ENCODE measurements at places on chromosomes 2 and 18.

- no peak for DNase-seq
These were observed 54.0 kb downstream of the GATA6 start for GRCh38 chr18:22223254-22223964.

DNA sequence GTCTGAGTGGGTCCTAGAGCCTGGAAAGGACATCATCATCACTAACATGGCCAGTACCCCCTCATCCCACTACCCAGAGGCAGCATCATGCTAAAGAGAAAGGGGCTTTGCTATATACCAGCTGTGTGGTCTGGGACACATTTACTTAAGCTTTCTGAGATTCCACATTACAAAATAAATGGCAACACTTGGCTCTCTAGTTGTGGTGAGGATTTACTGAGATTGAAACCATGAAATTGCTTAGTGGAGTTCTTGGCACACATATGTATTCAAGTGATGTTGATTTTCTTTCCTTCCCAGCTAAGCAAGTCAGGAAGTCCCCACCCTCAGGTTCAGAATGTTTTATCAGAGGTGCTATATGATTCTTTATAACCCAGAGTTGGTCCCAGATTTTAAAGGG is 362.0 kb downstream of the CLIP4 start:
- no peak for DNase-seq

GRCh38 chr2:241635756-241636155 is 1.2 kb downstream of the THAP4 start:
- no peak for DNase-seq

GRCh38 chr2:217116610-217117009 is 256.7 kb upstream of the TNP1 start:
- DNase-seq, result no peak

DNA sequence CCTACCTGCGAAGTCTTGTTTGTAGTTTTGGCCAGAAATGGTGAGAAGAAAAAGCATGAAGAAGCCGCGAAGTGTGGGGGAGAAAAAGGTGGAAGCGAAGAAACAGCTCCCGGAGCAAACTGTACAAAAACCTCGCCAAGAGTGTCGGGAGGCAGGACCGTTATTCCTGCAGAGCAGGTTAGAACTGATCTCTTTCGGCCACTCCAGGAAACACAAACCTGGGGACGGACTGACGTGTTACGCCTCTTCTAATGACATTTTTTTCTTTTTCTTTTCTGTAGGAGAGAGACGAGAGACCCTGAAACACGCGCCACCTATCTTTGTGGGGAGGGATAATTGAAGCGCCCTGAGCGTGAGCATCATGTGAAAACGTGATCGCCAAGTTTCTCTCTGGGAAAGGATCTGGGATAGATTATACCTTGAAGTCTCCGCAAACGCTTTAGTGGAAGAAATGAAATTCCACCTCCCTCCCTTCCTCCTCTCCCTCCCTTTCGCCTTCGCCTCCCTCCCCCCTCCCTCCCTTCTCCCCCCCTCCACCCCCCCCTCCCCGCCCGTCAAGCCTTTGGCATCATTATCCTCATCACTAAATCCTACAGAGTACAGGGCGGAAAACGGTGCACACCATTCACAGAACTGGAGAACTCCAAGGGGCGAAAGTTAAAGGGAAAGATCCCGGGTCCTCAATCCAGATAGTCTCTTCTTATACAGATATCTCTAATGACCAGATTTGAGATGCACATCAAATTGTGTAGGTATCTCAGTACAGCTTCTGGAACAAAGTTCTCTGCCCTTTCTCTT is at the start of gene ZEB2:
TSS of gene ZEB2 (minus strand) at position 186 of the 798 bp plus-strand sequence. CDS start 2,769 bp downstream, outside the sequence.
- no peak for DNase-seq

GRCh38 chr18:10047237-10047636 is 133.4 kb downstream of the VAPA start:
- DNase-seq, result no peak

DNA sequence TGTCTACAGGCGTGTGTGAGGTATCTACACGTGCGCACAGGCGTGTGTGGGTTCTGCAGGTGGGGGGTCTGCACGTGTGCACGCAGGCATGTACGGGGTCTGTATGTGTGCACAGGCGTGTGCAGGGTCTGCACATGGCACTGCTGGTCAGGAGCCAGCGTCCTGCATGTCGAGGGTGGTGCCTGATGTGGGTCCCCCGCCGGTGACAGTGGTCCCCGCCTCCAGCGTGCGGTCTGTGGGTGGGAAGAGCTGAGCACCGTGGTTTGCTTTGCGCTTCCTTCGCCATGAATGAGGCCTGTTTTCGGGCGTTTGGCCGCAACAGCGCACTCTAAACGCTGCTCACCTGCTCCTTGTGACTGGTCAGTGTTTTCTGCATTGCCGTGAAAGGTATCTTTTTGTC is 57.2 kb downstream of the CTDP1 start:
- DNase-seq, result no peak

DNA sequence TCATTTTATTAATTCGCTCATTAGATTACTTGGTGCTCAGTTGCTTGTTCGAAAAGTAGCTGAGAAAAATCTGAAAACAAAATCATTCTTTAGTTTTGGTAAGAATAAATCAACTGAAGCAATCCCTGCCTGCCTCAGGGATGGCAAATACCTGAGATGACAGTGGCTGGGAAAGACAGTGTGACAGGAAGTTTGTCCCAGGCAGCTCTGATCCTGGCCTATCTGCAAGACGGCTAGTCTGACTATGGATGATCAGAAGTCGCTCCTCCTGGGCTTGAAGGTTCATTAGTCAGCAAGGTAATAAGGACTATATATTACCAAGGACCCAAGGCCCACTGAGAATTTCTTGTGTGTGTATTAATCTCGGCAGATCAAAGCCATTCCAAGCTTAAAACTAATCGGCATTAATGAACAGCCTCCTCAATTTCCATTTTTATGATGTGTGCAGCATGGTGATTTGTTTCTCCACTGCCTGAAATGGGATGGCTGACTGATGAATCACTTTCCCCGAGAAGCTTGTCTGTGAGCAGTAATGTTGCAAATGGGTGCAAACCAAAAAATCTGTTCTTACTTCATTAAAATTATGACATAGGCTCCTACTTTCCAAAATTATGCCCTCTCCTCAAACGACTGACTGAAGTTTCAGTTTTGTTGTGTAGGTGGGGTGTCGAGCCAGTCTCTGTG is 199.9 kb downstream of the ACTR3 start:
- no peak for DNase-seq

DNA sequence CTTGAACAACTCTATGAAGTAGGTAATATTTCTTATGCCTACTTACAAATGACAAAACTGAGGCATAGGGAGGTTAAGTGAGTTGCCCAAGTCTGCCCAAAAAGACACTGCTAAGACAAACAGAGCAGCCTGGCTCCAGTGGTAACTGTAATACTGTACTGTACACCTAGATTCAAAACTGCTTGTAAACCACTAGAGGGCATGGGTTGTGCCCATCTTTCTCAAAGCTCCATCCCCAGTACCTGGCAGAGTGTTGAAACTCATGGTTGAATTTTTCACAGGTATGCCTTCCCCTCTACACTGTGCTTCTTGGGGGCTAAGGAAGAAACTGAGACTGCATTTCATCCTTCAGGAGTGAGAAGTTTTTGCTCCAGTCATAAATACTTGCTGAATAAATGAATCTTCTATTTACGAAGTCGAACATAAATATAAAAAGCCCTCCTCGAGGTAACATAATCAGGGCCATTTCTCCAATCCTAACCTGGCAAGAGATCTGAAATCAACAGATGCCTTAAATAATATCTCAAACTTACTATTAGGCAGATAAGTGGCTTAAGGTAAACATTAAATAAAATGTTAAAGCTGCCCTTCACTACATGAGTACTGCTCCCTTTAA is 2.0 kb downstream of the PPP4R1 start:
- DNase-seq, result no peak

DNA sequence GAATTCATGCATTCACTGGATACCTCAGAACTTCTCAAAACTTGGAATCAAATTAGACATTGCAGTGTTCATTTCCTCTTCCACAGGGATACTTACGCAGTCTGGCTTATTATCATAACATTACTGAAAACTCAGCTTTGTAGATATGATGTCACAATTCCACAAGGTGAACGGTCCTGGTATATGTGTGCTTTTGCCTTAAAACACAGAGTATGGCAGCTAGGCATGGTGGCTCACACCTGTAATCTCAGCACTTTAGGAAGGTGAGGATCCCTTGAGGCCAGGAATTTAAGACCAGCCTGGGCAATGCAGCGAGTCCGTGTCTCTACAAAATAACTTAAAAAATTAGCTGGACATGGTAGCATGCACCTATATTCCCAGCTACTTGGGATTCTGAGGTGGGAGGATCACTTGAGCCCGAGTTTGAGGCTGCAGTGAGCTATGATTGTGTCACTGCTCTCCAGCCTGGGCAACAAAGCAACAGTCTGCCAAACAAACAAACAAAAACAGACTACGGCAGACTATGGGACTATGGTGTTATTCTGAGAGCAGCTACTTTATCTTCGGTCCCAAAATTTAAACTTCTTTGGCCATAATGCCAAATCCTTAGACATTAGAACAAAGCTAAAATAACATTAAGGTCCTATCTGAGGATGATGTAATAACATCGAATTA is 1191.9 kb upstream of the SLC39A10 start:
- no peak for DNase-seq

DNA sequence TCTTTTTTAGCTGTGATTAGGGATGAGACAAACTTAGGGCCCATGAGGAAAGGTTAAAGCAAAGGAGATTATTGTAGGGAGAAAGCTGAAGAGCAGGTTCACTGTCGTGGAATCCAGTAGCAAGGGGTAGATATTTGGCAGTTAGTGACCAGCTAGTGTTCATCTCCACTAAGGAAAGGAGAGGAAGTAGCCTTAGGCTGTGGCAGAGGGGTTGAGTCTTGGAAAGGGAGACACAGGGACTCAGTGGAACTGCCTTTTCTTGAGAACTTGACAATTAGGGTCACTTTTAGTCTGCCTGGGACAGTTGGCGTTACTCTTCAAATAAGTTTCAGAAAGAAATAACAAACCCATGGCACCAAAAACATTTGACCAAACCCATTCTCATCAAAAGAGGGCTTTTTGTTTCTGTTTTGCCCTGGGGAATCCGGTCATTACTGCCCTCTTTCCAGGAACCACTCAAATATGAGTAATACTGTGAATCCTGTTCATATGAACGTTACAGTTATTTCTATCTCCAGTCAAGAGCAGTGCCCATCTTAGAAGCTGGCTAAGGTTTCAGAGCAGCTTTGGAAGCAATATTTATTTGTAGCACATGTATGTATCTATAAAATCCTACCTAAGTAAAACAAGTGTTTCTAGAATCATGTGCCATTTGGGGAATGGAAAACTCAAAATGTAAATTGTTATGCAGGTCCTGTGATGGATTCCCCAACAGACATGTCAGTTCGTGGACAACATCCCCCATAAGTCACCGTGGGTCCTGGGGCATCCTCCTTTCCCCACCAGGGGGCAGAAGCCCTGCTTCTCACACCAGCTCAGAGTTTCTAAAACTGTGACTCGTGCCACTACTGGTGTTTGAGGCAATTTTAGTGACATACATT is 77.3 kb upstream of the PHLPP1 start:
- DNase-seq, result no peak

GRCh38 chr2:201472411-201472810 is 20.9 kb downstream of the STRADB start:
- no peak for DNase-seq

- no peak for DNase-seq
These were observed 65.3 kb upstream of the GLI2 start for GRCh38 chr2:120670371-120670770.

GRCh38 chr2:22536133-22536532 is 848.8 kb upstream of the KLHL29 start:
- no peak for DNase-seq

DNA sequence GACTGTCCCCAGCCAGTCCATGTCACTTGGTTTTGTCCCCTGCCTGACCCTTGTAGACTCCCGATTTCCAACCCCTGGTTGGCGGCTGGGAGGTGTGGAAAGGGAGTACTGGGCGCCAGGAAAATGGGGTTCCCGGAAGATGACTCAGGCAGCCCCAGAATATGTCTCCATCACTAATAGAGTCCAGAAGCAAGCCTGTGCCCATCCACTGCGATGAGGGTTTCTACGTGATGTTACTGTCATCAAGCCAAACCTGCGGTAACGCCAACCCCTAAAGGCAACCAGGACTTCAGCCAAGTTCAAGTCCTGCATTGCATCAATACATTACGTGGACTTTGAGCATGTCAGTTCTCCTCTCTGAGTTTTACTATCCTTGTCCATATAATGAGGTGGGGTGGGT is 62.0 kb upstream of the TAF1B start:
- no peak for DNase-seq

DNA sequence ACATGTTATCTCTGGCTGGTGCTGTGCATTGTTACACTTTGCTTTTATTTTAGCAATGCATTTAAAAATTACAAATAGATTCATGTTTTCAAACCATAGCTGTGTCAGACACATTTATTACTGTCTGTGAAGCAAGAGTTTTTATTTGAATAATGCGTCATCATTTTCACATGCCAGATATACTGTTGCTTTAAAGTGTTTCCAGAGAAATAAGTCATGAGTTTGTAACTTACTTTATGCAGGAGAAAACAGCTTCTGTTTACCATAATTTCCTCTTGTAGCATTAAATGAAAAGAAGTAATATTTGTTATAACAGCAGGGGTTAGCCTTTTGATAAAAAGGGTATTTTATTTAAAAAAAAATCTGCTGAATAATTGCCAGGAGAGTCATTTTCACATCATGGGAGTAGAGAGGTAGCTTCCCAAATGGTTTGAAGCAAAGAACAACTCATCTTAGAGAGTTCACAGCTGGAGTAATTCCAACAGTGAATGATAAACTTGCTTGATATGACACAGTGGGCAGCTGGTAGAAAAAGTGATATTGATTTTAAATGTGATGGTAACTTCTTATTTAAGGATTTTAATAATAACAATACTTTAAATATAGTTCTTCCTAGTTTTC is 1274.5 kb upstream of the CRIM1 start:
- DNase-seq, result no peak

- no peak for DNase-seq
These were observed 413.3 kb upstream of the TRIB2 start for GRCh38 chr2:12303181-12304030.

DNA sequence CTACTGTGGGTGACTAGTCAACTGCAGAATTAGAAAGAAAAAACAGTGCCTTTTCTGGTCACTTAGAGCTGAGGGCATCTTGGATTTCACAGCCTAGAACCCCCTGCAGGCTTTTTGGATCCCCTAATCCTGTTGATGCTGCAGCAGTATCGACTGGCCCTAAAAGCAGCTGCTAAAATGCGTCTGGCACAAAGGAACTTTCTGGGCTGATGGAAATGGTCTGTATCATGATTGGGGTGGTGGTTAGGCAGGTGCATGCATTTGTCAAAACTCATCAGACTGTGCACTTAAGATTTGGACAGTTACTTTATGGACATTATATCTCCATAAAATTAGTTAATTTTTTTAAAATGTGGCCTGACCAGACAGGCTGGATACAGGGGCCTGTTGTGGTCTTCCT is 149.8 kb downstream of the KLHL29 start:
- DNase-seq, result no peak

GRCh38 chr2:162261032-162261945 is 18.0 kb upstream of the FAP start:
- no peak for DNase-seq

GRCh38 chr18:46770708-46771107 is 13.9 kb upstream of the ST8SIA5 start:
- DNase-seq, result no peak
